ENCODE measurements at places on chromosomes 2 and 18.

DNA sequence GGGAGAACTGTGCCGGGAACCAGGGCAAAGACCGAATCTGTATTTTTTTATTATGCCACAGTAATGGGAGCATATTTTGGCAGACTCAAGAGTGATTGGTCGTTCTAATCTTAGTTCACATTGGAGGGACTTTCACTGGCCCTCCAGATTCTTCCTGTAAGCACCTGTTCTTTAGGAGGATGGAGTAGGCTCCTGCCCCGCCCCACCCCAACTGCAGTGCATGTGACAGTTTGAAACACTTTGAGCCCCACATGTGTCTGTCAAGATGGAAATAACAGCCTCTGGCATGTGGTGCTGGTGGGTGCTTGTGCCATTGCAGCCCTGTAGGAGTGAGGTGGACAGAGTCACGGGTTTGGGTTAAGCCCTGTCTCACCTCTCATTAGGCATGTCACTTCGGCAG, 43.3 kb upstream of the TXNDC2 start:
- H3K27ac ChIP-seq = no peak overlapping the region
- no peak for DNase-seq
- H3K4me1 ChIP-seq = no peaks in the 10 kb centered on the region
- H3K36me3 ChIP-seq = no peaks in the 10 kb centered on the region
- no peaks in the 10 kb centered on the region for H3K27me3 ChIP-seq

DNA sequence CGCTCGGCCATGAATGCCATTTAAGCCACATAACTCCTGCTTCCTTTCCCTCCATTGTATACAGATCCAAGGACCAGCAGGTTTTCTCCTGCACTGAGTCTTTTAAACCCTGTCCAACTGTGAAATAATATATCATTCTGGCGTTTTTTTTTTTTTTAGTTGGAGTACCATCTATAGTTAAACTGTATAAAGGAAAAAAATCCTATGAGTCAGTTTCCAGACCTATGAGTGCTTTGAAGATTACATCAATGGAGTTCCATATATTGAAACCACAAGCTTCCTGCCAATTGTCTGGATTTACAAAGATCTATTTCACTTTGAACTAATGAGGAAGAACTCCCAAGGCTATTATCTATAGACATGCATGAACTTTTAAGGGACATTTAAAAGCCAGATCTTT, 2.4 kb upstream of the MALT1 start:
- H3K4me1 ChIP-seq = peaks cover 18% of the 10 kb centered on the region
- no peak overlapping the region for H3K4me3 ChIP-seq
- no peaks in the 10 kb centered on the region for H3K36me3 ChIP-seq
- no peak overlapping the region for H3K27ac ChIP-seq
- H3K27me3 ChIP-seq = no peaks in the 10 kb centered on the region
- DNase-seq = no peak

- no peak for DNase-seq
- no peak overlapping the region for H3K4me3 ChIP-seq
- H3K4me1 ChIP-seq = no peaks in the 10 kb centered on the region
- no peaks in the 10 kb centered on the region for H3K36me3 ChIP-seq
- H3K27ac ChIP-seq = no peak overlapping the region
- no peaks in the 10 kb centered on the region for H3K27me3 ChIP-seq
Measured at GRCh38 chr2:207937823-207938222, 87.5 kb downstream of the PLEKHM3 start.

DNA sequence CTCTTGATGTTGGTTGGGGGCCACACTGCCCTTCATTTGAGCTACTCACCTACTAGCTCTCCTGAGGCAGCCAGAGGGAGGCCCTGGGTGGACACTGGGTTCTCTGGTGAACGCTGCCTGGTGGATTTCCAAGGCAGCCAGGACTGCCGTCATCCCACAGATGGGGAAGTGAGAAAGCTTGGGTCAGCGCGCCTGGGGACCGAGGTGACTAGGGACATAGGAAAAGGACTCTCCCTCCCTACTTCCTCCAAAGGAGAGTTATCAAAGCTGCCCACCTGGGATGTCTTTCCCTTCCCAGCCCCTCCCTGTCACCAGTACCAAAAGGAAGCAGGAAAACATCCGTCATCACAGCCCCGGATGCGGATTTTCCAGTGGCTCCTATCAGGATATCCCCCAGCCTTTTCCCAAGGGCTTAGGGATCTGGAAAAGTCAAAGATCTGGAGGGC, 3.8 kb upstream of the SEMA4C start:
- DNase-seq = no peak
- H3K27me3 ChIP-seq = no peaks in the 10 kb centered on the region
- peaks cover 29% of the 10 kb centered on the region for H3K4me1 ChIP-seq
- no peak overlapping the region for H3K4me3 ChIP-seq

- H3K27ac ChIP-seq = no peak overlapping the region
- H3K36me3 ChIP-seq = no peaks in the 10 kb centered on the region
- H3K27me3 ChIP-seq = no peaks in the 10 kb centered on the region
- no peaks in the 10 kb centered on the region for H3K4me1 ChIP-seq
- DNase-seq = no peak
- H3K4me3 ChIP-seq = no peak overlapping the region
Measured at GRCh38 chr2:147172493-147173188, 672.2 kb upstream of the ACVR2A start.

DNA sequence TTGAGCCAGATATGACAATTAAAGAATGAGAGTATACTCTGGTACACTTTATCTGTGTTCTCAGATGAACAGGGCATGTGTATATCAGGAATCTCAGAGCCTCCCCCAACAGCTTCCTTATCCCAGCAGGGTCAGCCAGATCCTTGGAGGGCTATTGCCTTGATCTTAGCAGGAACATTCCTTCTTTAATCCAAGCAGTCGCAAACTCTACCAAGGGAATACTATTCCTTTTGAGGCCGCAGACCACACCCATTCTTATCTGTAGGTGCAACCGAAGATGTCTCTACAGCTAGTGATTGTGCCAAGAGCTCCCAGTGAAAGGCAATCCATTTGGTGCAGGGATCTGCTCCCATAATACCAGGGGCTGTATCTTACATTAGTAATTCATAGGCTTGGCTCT, 118.3 kb upstream of the DOK6 start:
- no peak overlapping the region for H3K27ac ChIP-seq
- H3K4me3 ChIP-seq = no peak overlapping the region
- H3K36me3 ChIP-seq = no peaks in the 10 kb centered on the region
- DNase-seq = no peak
- no peaks in the 10 kb centered on the region for H3K4me1 ChIP-seq

GRCh38 chr2:112821142-112821541, 15.4 kb downstream of the IL1B start:
- H3K4me1 ChIP-seq = no peaks in the 10 kb centered on the region
- no peak for DNase-seq
- no peak overlapping the region for H3K27ac ChIP-seq

GRCh38 chr2:205451901-205452512, 230.3 kb upstream of the NRP2 start:
- DNase-seq = no peak
- H3K36me3 ChIP-seq = no peaks in the 10 kb centered on the region
- H3K4me3 ChIP-seq = no peak overlapping the region
- H3K4me1 ChIP-seq = no peaks in the 10 kb centered on the region
- no peaks in the 10 kb centered on the region for H3K27me3 ChIP-seq

DNA sequence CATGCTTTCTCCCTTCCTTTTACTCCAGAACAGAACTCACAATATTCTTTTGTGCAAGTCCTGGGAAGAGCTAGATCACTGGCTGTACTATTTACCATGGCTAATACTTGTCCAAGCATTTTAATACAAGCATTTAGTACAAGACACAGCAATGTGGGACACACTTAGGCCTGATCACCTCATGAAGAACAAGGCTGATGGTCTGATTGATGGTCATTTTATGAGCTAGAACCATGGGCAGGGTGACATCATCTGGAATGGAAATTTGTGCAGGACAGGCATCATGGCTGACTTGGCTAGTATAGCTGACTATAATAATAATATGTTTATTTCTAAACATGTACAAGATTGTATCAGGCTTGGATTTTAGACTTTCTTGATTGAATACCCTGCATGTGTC, 374.2 kb upstream of the HNMT start:
- no peak overlapping the region for H3K4me3 ChIP-seq
- H3K27ac ChIP-seq = no peak overlapping the region
- no peaks in the 10 kb centered on the region for H3K27me3 ChIP-seq
- H3K36me3 ChIP-seq = no peaks in the 10 kb centered on the region
- no peaks in the 10 kb centered on the region for H3K4me1 ChIP-seq

- no peak overlapping the region for H3K4me3 ChIP-seq
- H3K27ac ChIP-seq = no peak overlapping the region
- no peaks in the 10 kb centered on the region for H3K4me1 ChIP-seq
- no peaks in the 10 kb centered on the region for H3K36me3 ChIP-seq
- no peaks in the 10 kb centered on the region for H3K27me3 ChIP-seq
- DNase-seq = no peak
Measured at GRCh38 chr2:158381205-158381604, 75.3 kb downstream of the CCDC148 start.
